ENCODE measurements at places on chromosomes 5 and 9.

DNA sequence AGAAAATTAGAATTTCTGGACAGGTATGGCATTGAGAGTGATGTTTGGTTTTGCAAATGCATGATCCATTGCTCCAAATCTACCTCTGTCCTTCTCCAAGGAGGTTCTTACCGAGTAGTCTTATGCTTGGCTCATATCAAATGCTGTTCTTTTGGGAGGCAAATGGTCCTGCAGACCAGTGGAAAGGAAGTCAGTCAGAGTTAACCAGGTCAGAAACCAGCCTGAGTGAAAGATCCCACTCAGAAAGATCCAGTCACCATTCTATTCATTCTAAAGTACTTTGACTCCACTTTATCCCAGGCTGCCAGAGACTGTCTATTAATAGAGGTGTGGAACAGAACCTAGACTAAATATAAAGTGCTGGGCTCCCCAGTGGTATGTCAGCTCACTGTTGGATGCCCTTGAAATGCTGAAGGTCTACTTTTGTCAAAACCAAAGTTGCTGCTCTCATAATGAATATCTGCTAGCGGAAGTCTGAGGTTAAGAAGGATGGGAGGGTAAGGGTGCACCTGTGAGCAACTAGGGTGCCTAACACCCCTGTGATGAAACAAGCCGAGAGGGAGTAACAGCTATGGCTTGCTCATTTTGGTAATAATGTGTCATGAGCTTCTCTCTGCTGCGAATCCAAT is 302.2 kb downstream of the ZNF608 start:
- DNase-seq = no peak

DNA sequence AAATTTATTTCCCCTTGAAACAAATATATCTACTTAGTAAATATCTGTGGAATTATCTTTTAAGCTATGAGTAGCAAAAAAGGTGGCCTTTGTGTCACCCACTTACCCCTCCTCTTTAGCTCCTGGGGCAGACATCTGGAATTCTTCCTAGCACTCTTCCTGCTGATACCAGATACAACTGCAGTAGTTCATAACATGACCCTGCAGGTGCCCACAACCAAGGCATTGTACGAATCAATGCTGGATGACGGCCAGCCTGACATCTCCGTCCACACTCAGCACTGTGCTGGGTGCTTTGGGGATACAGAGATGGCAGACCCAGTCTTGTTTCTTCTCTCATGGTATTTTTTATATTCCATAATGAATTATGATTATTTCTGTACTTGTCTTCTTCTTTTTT is 152.3 kb downstream of the GOLPH3 start:
- peak; percentile 36 for DNase-seq

DNA sequence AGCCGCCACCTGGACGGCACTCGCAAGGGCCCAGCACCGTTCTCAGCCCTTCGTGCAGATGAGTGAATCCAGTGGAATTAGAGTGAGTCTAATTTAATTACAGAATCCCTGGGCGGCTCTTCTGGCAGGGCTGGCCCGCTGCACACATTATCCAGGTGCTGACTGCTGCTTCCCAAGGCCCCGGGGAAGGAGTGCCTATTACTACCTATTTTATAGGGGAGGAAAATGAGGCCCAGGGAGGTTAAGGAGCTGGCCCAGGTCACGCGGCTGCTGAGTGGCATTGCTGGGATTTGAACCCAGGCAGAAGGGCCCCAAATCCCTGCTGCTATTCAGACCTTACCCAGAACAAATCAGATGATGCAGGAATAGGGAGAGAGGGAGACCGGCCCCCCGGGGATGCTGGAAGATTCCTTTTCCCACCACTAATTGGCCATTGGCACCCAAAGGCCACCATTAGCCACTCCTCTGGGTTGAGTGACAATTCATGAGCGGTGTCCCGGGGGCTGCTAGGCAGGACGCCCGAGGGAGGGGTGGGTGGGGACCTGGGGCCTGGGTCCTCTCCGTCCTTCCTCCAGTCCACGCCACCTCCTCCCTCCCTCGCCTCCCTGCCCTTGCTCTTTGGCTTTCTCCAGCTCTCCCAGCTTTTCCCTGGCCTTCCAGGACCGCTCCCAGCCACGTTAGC is 10.3 kb upstream of the QRFP start:
- DNase-seq = no peak

DNA sequence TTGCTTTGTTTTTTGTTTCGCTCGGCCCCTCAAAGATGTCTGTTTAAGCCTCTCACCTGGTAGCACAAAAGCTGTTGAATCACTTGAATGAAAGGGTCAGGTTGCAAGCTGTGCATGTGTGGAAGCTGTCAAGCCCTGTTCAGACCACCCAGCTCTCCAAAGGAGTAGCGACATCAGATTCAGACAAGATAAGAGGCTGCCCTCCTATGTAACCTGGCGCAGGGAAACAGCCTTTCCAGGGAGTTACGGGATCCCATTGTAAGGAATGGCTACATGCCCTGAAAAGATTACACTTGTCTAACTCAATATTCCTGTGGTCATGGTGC is 2.9 kb downstream of the FREM1 start:
- DNase-seq = no peak

DNA sequence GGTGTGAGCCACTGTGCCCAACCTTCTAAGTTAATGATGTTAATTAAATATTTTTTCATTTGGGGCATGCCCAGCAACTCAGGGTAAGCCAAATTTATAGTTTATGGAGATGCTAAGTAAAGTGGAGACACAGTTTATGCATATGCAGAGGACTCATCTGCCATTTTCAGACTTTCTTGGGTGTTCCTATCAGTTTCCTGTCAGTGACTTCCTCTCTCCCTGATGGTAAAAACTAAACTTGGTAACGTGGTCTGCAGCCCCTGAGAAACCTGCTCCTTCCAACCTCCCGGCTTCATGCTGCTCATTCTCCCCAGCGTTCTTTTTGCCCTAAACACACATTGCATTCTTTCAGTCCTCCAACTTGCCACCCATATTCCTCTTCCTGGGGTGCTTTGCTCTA is 48.4 kb upstream of the TUT7 start:
- no peak for DNase-seq

DNA sequence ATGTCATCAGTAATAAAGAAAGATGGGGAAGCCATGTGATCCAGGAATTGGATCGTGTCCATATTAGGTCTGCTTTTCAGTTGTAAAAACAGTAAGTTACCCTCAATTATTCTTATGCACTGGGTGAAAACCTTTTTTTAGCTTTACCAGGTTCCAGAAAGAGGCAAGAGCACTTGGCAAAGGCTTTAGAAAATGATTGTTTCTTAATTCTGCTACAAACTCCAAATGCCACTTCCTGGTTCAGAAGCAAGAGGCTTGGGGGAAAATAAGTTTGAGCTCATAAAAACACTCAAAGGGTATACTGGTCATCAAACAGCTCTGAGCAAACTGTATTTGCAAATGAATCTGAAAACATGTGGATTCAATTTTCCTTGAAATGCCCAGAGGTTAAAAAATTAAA is 615.6 kb downstream of the EBF1 start:
- no peak for DNase-seq

DNA sequence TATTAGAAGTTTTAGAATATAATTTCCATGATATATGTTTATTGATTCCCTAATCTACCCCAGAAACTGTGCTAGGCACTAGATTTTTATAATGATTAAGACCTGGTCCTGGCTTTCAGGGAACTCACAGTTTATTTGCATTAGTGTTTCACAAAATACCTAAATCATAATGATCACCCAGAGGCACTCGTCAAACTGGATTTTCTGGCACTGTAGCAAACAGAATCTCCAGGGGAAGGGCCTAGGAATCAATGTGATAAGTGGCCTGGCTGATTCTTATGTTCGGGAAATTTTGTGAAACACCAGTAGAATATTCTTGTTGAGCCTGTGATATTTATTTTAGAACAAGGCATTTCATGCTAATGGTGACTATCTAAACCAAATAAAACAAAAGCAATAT is 37.4 kb upstream of the SRP19 start:
- DNase-seq = no peak

- DNase-seq = peak; percentile 73
These were observed 13.3 kb upstream of the GPX8 start for GRCh38 chr5:55146543-55147151.

GRCh38 chr5:142690667-142691066 is 4.8 kb upstream of the FGF1 start:
- no peak for DNase-seq

DNA sequence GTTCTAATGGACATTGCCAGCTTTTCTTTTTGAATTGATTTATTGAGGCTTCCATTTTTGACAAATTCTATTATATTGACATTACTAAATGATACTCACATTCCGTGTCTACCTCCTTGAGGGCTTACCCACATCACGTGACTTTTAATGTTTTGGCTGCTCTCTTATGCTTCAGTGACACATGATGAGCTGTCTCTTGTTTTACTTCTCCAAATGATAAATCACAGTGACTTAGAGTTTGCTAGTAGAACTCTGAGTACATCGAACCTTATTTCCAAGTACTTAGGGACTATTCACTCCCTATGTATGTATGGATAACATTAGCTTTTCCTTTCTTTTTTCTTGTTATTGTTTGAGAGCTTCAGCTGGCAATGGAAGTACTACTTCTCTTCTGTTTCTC is 169.8 kb upstream of the KCNN2 start:
- DNase-seq = no peak

DNA sequence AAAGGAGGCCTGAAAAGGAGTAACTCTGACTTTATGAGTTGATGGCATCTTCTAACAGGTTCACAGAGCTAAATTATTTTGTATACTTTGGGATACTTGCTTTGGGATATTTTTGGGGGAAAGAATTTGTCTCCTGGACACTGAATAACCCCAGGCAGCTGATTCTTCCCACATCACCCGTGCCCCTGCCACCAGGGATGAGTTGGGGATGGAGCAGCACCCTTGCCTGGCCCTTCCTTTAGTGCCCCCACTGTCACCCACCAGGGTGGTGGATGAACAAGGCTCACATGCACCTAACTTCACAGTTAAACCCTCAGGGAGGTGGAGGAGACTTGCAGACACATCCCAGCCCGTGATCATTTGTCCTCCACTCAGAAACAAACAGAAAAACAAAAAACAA is 2.3 kb upstream of the ADAMTS2 start:
- no peak for DNase-seq

- DNase-seq = no peak
These were observed 2.8 kb upstream of the ZNF462 start for GRCh38 chr9:106859957-106860720.

DNA sequence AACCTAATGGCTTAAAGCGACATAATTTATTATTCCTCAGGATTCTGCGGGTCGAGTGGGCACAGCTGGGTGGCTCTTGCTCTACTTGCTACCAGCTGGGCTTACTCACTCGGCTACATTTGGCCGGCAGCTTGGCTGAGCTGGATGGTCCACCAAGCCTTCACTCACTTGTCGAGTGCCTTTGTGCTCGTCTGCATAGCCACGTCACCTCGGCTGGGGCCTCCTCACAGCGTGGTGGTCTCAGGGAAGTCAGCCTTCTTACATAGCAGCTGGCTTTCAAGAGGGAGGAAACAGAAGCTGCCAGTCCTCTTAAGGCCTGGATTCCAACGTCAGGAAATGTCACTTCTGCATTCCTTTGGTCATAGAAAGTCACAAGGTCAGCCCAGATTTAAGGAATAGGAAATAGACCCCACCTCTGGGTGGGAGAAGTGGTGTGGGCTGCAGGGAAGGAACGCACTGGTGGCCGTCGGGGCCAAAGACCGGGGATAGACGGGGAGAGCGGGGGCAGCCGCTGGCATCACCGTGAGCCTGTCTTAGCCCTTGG is 75.1 kb upstream of the RUFY1 start:
- DNase-seq = no peak

GRCh38 chr5:150530951-150531588 is 23.1 kb downstream of the NDST1 start:
- DNase-seq = no peak

DNA sequence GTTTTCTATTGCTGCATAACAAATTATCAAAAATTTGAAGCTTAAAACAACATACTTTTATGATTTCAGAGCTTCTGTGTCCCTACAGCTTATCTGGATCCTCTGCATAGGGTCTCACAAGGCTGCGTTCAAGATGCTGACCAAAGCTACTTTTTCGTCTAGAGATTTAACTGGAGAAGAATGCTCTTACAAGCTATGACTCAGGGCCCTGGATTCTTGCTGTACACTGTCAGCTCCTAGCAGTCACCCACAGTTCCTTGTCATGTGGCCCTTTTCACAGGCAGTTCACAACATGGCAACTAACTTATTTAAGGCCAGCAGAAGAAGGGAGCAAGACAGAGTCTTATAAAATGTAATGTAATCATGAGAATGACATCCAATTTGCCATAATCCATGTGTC is 70.8 kb upstream of the FAM174A start:
- DNase-seq = no peak

DNA sequence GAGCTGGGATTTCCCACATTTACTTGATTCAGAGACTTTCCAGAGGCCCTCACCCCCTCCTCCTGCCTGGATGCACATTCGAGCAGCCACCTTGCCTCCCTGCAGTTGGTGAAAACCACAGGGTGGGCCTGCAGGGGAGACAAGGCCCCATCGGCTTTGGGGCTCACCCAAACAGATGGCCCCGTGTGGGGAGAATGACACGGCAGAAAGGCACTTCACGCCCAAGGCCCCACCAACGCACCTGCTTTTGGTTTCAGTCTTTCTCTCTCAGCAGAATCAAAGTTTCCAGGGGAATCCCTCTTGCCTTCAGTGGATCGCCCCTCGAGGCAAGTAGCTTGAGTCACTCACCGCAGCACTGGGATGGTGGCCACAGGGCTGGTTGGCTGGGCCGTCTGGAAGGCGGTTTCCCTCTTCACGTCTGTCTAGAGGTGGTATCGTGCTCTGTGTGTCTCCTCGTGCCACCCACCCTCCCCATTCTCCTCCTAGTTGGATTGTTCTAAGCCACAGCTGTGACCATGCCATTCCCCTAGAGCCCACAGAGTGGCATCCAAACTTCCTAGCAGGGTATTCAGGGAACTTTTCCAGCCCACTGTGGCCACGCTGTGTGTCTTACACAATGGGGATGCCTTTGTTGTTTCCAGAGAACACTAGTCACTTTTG is 31.8 kb downstream of the SEC61B start:
- DNase-seq = peak; percentile 86

- DNase-seq = no peak
These were observed 124.8 kb upstream of the FAM120A start for GRCh38 chr9:93326654-93327053.

GRCh38 chr5:14685757-14686156 is 21.2 kb downstream of the OTULIN start:
- peak; percentile 80 for DNase-seq

GRCh38 chr5:9562141-9562540 is 16.3 kb upstream of the SEMA5A start:
- no peak for DNase-seq

All from globus pallidus (tissue), 1 donor.